ENCODE measurements at places on chromosomes 2 and 18. TPM values are rescaled to one million over a fixed set of nuclear protein-coding genes. Genes with fewer than 3 reads are reported as not detected.

- no peak for DNase-seq
Observed at GRCh38 chr2:233385489-233386044, 31.3 kb downstream of the DGKD start.

GRCh38 chr2:54435325-54436226 is 20.6 kb upstream of the SPTBN1 start:
- no peak for DNase-seq

- no peak for DNase-seq
Observed at GRCh38 chr2:24711865-24712264, 81.3 kb downstream of the PTRHD1 start.

GRCh38 chr2:205657579-205657978 is 24.7 kb upstream of the NRP2 start:
- DNase-seq = no peak

DNA sequence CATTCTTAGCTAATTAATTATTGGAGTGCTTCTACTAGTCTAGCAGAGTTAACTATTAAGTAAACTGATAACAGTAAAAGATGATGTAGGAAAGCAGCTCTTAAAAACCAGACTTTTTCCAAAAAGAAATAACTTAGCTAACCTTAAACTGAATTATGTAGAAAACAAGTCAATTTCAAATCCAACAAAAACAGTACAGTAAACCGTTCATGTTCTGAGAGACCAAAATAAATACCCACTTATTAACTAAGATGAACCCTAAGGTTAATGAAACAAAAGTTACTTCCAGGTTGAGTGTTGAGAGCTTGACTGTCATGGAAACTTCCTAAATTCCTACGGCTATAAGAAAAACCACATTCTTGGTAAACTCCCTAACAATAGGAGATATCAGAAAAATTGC is 181.2 kb downstream of the PPP1R1C start:
- no peak for DNase-seq

DNA sequence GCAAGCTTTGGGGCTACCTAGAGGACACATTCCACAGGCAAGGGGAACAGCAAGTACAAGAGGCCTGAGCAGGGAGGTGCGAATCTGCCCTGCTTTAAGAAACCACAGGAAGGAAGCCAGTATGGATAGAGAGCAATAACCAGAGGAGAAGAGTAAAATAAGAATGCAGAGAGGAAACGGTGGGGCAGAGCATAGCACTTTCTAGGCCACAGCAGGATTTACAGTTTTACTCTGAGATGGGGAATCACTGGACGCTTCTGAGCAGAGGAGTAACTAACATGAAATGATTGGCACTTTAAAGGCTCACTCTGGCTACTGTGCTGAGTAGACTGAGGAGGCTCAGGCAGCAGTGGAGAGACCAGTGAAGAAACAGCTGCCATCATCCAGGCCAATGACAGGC is 23.8 kb downstream of the AAK1 start:
- DNase-seq = no peak

DNA sequence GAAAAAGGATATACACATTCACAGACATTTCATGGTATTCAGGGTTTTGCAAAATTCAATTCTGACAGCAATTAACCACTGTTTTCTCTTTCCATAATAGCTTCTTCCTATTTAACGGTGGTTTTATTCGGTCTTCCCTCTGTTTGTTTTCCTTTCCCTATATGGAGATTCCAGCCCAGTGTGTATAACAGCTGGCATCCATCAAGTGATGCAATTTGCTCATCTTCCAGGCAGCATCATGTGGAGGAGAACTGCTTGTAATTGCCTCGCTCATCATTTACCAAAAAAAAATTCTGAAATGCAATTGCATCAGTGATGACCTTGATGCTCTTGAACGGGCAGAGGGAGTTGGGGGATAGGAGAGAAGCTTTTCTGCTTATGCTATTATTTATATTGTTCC is 165.9 kb upstream of the PGAP1 start:
- no peak for DNase-seq

- DNase-seq = no peak
Observed at GRCh38 chr18:24499814-24500213, 39.4 kb downstream of the HRH4 start.

DNA sequence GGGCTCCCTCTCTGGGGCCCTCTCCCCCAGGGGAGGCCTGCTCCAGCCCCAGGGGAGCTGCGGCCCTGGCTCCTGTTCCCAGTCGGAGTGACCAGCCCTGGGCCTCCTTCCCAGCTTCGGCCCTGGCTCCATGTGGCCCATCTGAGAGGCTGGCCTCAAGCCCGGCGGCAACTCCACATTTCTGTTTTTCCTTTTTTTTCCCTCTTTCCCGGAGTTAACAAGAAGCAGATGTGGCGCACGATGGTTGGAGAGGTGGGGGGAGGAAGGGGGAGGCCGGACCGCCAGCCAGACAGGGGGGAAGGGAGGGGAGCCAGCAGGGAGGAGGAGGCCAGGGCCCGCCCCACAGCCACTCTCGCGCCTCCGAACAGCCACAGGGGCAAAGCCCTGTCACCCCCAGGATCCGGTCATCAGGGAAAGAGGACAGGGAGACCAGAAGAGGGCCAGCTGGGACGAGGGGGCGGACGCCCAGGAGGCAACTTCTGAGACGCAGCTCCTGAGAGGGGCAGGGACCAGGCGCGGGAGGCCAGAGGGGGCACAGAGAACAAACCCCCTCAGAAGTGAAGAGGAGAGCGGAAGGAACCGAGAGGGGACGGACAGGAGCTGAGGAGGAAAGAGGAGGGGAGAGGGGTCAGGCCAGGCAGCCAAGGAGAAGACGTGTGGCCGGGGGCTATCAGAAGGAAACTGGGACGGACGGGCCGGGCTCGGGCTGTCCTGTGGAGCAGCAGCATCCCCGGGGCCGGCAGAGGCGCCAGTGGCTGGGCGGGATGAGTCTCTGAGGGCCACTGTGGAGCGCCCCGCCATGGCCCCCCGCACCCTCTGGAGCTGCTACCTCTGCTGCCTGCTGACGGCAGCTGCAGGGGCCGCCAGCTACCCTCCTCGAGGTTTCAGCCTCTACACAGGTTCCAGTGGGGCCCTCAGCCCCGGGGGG is at the start of gene EMILIN1:
Gene EMILIN1, plus strand, starts transcription at position 349 of the 928 bp plus-strand sequence. Its CDS starts 451 bp downstream, at position 800.
- peak; percentile 82 for DNase-seq

- no peak for DNase-seq
Observed at GRCh38 chr18:75041586-75041985, 167.4 kb downstream of the PTGR3 start.

GRCh38 chr18:32271672-32272208 is 81.9 kb downstream of the MEP1B start:
- DNase-seq = no peak

DNA sequence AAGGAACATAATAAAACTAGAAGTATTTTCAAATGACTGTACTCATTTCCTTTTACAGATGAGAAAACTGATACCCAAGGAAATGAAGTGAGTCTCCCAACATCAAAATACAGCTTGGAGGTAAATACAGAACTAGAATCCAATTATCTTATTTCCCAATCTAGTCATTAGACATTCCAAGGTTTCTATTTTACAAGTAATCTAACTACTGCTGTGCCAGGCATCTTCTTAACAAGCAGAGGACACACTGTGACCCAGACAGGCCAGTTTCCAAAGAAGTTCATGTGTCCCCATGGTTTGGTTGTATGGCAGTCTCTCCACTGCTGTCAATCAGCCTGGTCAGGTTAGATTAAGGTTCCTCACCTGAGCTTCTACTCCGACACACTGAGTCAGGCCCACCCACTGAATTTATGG is 143.5 kb downstream of the THADA start:
- no peak for DNase-seq

GRCh38 chr2:233466991-233467603 is 99.5 kb downstream of the USP40 start:
- DNase-seq = peak; percentile 12

GRCh38 chr2:187302586-187302985 is 145.5 kb downstream of the CALCRL start:
- no peak for DNase-seq

- DNase-seq = no peak
Observed at GRCh38 chr18:37019157-37019827, 190.4 kb downstream of the KIAA1328 start.

- no peak for DNase-seq
Observed at GRCh38 chr18:24068945-24069693, 54.6 kb downstream of the TTC39C start.

DNA sequence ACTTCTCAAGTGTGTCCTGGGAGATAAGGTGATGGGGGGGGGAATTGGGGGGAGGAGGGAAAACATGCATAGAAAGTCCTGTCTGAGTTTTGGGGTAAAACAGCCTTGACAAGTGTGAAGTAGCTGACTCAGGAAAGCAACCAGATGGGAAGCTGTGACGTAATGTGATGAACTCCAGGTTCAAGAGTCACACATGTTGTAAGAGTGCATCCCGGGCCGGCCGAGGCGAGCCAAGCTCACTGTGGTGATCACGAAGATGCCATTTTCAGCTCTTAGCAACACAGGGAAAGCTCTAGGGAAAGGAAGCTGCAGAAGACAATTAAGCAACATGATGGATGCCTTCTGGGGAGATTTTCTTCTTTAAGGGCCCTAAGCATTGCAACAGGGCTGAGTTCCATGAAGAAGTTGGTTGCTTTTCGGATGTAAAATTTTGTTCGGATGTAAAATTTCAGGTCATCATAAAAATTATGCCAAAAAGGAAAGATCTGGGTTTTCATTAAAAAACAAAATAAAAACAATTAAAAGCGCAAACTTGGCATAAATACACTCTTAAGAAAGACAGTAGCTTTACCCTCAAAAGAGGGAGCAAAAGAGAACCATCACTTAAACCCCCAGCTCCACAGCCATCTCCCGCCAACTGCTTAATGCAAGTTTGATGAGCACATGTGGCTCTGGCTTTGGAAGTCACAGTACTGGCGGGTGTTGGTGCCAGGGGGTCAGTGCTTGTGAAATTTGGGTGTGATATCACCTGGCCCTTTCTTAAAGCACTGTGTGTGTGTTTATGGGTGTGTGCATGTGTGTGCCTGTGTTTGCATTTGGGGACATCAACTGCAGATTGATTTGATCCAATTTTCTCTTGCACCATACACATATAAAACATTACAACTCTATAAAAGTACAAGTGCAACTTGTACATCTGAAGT is 19.1 kb downstream of the SERTAD2 start:
- DNase-seq = no peak

DNA sequence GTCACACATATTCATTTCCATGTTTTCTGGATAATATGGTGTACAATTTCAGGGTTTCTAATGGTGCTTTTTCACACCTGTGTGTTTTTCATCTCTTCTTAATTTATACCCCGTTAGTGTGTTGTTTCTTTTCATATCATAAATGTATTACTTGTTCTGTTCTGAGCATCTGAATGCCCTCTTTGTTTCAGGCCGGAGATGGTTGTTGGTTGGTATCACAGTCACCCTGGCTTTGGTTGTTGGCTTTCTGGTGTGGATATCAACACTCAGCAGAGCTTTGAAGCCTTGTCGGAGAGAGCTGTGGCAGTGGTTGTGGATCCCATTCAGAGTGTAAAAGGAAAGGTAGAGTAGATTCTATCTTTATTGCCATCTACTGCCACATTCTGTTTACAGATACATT is 45.1 kb upstream of the TBR1 start:
- no peak for DNase-seq

DNA sequence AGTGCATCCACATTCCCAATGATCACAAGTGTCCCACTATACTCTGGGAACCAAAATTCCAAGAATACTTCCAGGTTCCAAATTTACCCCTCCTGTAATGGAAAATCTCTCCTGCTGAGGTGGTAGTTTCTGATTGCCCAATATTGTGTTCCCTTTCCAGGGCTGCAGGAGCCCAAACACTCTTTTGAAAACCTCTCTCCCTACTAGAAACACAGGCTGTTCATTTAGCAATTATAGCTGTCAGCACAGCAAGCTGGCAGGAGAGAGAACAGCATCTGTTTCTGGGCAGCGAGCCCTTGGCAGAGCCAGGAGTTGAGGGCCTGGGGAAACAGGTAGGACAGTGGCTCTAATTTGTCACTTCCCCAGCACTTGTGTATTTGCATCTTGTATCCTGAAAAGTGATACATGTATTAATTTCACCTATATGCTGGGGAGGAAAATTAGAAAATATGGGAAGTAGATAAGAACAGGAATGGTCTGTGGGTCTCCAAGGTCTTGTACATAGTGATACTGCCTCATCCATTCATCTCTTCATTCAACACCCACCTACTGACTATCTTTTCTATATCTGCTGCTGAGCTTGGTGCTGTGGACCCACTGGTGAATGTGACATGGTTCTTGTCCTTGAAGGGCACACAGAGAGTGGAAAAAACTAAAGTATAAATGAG is 16.9 kb upstream of the PAIP2B start:
- no peak for DNase-seq

GRCh38 chr2:217801115-217801531 is 201.7 kb downstream of the TNS1 start:
- peak; percentile 10 for DNase-seq

DNA sequence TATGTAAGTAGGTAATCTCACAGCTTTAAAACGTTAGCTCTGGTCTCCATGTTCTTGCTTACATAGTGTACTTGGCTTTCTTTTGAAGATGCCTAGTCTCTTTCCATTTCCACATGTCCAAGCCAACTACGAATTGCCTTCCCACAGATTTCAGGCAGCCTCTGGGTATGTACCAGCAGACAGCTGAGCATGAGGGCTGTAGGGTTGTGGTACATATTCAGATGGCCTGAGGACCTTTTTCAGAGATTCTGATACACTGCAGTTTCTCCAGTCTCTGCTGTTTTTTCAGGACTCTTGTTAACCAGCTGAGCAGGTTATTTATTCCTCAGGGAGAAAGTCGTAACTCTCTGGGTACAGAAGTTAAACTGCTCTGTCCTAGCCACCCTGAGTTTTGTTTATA is 3.1 kb upstream of the KCNJ13 start:
- DNase-seq = no peak

GRCh38 chr2:18455236-18455862 is 105.1 kb downstream of the RDH14 start:
- DNase-seq = no peak

- DNase-seq = no peak
Observed at GRCh38 chr2:144522176-144522896, 2.4 kb upstream of the ZEB2 start.

DNA sequence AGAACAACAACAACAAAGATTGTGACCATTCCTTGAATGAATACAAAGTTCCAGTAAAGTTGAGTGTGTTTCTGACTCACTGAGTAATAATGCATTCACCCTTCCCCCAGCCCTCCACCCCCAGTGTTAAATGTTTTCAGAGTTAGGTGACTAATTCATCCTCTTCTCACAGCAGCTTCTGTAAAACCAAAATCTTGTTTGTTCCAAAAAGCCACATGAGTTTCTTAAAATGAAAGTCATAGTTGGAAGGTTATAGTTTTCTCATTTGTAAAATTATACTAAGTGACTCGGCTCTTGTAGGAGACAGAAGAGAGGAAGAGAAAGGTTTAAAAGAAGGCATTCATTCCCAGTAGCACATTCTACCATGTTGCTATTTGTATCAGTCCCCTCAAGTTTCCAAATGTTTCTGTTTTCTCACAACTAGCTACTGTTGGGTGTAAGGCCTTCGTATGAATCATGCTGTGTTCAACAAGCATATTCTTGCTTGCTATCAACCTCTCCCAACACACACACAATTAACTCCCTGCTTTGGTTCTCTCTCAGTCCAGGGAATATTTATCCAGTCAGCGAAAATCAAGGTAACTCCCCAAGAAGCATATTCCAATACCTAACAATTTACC is 75.3 kb downstream of the MBD2 start:
- DNase-seq = no peak

Gene ARHGAP15
- total RNA-seq = 2.2 TPM

Gene UGT1A5
- 2.1 TPM for total RNA-seq

Gene DCC
- total RNA-seq = 0.18 TPM

Gene IGFBP5
- total RNA-seq = 40.0 TPM

Gene SRD5A2
- total RNA-seq = not detected

Gene GALNT3
- total RNA-seq = 96.3 TPM

Gene DSG3
- 0.15 TPM for total RNA-seq
